Thoracic aorta (tissue), 2 donors: ENCODE measurements at places on chromosomes 2 and 18.
A peak's percentile ranks its signal among the peaks of the same experiment; 100 is the strongest.

DNA sequence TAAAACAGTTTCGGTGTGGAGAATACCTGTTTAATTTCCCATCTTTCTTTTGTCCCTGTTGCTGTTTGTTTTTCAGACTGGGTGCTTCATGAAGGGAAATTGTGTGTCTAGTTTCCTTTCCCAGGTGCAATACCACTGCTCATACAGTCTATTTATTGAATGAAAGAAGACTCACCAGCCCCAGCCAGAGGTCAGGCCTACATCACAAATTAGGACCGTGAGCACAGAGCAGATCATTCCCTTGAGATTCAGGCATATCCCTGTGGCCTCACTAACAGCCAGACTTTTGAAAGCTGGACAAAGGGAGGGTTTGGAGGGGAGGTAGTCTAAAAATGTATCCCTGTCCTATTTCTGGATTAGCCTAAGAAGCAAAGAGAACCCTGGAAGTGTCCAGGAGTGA, 278.9 kb downstream of the IRS1 start:
- H3K27me3 ChIP-seq, result no peaks in the 10 kb centered on the region
- H3K4me3 ChIP-seq, result no peak overlapping the region
- H3K27ac ChIP-seq, result no peak overlapping the region
- no peak for DNase-seq
- H3K4me1 ChIP-seq, result peaks cover 4% of the 10 kb centered on the region

GRCh38 chr2:64344999-64345576, 108.9 kb upstream of the LGALSL start:
- H3K27ac ChIP-seq, result no peak overlapping the region
- H3K4me1 ChIP-seq, result peaks cover 8% of the 10 kb centered on the region
- no peaks in the 10 kb centered on the region for H3K27me3 ChIP-seq
- no peaks in the 10 kb centered on the region for H3K36me3 ChIP-seq
- DNase-seq, result no peak

- no peaks in the 10 kb centered on the region for H3K36me3 ChIP-seq
- H3K27me3 ChIP-seq, result no peaks in the 10 kb centered on the region
- H3K4me1 ChIP-seq, result peaks cover 43% of the 10 kb centered on the region
- H3K4me3 ChIP-seq, result peak overlapping the region; percentile 99
These were observed 1.3 kb upstream of the GPC1 start for GRCh38 chr2:240433973-240434727.

GRCh38 chr2:45822272-45822630, 170.8 kb downstream of the PRKCE start:
- peak overlapping the region; percentile 25 for H3K27ac ChIP-seq
- H3K4me1 ChIP-seq, result peaks cover 23% of the 10 kb centered on the region
- no peak overlapping the region for H3K4me3 ChIP-seq
- H3K27me3 ChIP-seq, result no peaks in the 10 kb centered on the region
- no peak for DNase-seq

DNA sequence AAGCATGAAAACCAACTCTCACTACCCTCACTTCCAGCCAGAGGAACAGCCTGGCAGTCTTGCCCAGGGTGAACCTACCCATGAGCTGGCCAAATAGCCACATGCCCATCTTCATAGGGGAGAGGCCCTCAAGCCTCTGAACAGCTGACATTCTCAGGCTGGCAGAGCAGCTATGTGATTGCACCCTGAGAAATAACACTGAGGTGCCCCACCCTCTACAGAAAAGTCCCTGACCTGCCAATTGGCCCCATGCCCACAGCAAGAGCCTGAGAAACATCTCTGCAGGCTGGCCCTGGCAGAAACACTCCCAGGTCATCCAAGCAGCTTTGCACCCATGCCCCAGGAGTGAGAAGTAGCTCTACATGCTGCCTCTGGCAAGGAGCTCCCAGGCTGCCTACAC, 127.4 kb upstream of the OTX1 start:
- H3K27ac ChIP-seq, result no peak overlapping the region
- H3K27me3 ChIP-seq, result no peaks in the 10 kb centered on the region
- H3K4me1 ChIP-seq, result no peaks in the 10 kb centered on the region
- H3K4me3 ChIP-seq, result no peak overlapping the region
- no peak for DNase-seq

- H3K4me1 ChIP-seq, result no peaks in the 10 kb centered on the region
- no peak overlapping the region for H3K27ac ChIP-seq
- no peaks in the 10 kb centered on the region for H3K27me3 ChIP-seq
- H3K4me3 ChIP-seq, result no peak overlapping the region
These were observed 539.7 kb upstream of the NETO1 start for GRCh38 chr18:73407506-73407905.

GRCh38 chr18:74139411-74139810, 8.2 kb downstream of the FBXO15 start:
- no peaks in the 10 kb centered on the region for H3K36me3 ChIP-seq
- no peak overlapping the region for H3K4me3 ChIP-seq
- no peak for DNase-seq

- H3K4me3 ChIP-seq, result no peak overlapping the region
- no peak overlapping the region for H3K27ac ChIP-seq
- H3K27me3 ChIP-seq, result no peaks in the 10 kb centered on the region
These were observed 28.5 kb downstream of the OTOF start for GRCh38 chr2:26449278-26450030.

DNA sequence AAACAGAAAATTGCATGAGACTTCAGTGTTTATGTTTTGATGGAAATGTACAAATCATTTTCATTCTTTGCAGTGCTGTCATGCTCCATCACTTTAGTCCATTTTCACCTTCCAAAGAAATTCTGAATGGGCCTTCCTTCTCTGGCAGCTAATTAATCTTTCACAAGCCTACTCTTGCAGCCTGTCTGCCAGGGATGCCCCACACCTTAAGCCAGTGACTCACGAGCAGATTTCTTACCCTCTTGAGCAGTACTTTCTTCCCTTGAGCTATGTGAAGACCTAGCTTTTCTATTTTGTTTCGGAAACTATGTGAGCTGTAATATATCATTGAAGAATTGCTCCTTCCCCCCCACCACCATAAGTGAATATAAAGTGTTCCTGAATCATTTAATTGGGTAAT, 404.3 kb upstream of the VWC2L start:
- no peaks in the 10 kb centered on the region for H3K36me3 ChIP-seq
- no peaks in the 10 kb centered on the region for H3K4me1 ChIP-seq
- no peak overlapping the region for H3K4me3 ChIP-seq
- no peak overlapping the region for H3K27ac ChIP-seq
- no peak for DNase-seq

GRCh38 chr2:46020416-46020815, 276.8 kb upstream of the EPAS1 start:
- no peak overlapping the region for H3K4me3 ChIP-seq
- DNase-seq, result no peak
- no peaks in the 10 kb centered on the region for H3K36me3 ChIP-seq
- no peak overlapping the region for H3K27ac ChIP-seq

DNA sequence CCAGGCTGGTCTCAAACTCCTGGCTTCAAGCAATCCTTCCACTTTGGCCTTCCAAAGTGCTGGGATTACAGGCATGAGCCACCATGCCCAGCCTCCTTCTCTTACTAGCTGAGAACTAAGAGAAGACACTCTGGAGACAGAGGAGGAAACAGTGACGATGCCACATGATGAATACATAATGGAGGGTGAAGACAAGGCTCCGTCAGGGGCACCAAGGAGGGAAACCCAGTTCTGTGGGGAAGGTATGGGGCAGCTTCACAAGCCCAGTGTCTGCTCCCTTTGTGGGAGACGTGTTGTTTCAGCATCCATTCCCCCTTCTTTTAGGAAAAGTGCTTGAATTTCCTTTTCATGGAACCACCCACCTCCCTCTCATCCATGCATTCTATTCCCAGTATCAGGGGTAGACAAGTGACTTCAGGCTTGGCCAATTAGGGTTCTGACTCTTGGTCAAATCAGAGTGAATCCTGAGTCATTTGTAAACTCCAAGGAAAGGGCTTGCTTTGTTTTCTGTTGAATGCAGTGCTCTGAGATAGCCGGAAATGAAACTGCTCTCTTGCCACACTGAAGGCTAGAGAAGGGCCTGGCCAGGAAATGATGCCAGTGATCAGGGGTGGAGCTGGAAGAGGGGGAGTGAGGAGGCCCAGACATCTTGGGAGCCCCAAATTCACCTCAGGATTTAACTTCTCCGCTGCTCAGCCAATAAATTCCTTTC, 23.7 kb downstream of the TMEM127 start:
- no peaks in the 10 kb centered on the region for H3K27me3 ChIP-seq
- H3K4me3 ChIP-seq, result no peak overlapping the region
- no peaks in the 10 kb centered on the region for H3K36me3 ChIP-seq
- no peaks in the 10 kb centered on the region for H3K4me1 ChIP-seq
- DNase-seq, result no peak

- no peak overlapping the region for H3K27ac ChIP-seq
- no peaks in the 10 kb centered on the region for H3K36me3 ChIP-seq
- no peaks in the 10 kb centered on the region for H3K27me3 ChIP-seq
- DNase-seq, result no peak
- H3K4me1 ChIP-seq, result no peaks in the 10 kb centered on the region
These were observed 1216.6 kb upstream of the PIK3C3 start for GRCh38 chr18:40738321-40738880.

DNA sequence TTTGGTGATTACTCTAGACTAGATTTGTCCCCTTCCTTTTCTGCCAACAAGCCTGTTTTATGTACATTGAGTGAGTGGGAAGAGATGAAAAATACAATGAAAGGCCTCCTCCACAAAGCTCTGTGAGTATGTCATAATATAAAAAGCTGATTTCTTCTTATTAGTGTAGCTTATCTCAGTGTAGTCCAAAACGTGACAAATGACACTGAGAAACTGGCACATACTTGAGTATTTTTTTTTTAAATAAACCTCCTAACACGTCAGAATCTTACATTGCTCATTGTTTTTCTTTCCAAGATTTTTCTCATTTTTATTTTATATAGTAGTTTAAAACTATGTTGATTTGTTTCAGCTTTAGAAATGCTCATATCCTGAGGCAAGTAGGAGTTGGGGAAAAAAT, 17.9 kb upstream of the FIGN start:
- no peaks in the 10 kb centered on the region for H3K27me3 ChIP-seq
- no peak overlapping the region for H3K27ac ChIP-seq
- no peak overlapping the region for H3K4me3 ChIP-seq
- H3K36me3 ChIP-seq, result no peaks in the 10 kb centered on the region
- peaks cover 8% of the 10 kb centered on the region for H3K4me1 ChIP-seq
- DNase-seq, result no peak

GRCh38 chr2:205270689-205271088, 411.6 kb upstream of the NRP2 start:
- no peak overlapping the region for H3K27ac ChIP-seq
- H3K4me1 ChIP-seq, result no peaks in the 10 kb centered on the region
- no peaks in the 10 kb centered on the region for H3K36me3 ChIP-seq
- H3K4me3 ChIP-seq, result no peak overlapping the region
- no peak for DNase-seq

GRCh38 chr18:59052965-59053820, 86.5 kb upstream of the SEC11C start:
- peaks cover 75% of the 10 kb centered on the region for H3K4me1 ChIP-seq
- H3K27me3 ChIP-seq, result no peaks in the 10 kb centered on the region
- peak overlapping the region; percentile 77 for H3K27ac ChIP-seq
- H3K36me3 ChIP-seq, result no peaks in the 10 kb centered on the region
- DNase-seq, result no peak
- H3K4me3 ChIP-seq, result no peak overlapping the region

GRCh38 chr2:79131687-79132086, 11.4 kb downstream of the REG1A start:
- no peaks in the 10 kb centered on the region for H3K36me3 ChIP-seq
- no peaks in the 10 kb centered on the region for H3K27me3 ChIP-seq
- DNase-seq, result no peak
- no peak overlapping the region for H3K27ac ChIP-seq
- H3K4me1 ChIP-seq, result no peaks in the 10 kb centered on the region

GRCh38 chr2:57850415-57851130, 196.0 kb upstream of the VRK2 start:
- H3K27me3 ChIP-seq, result no peaks in the 10 kb centered on the region
- no peaks in the 10 kb centered on the region for H3K36me3 ChIP-seq
- no peak for DNase-seq
- no peak overlapping the region for H3K4me3 ChIP-seq
- no peaks in the 10 kb centered on the region for H3K4me1 ChIP-seq

DNA sequence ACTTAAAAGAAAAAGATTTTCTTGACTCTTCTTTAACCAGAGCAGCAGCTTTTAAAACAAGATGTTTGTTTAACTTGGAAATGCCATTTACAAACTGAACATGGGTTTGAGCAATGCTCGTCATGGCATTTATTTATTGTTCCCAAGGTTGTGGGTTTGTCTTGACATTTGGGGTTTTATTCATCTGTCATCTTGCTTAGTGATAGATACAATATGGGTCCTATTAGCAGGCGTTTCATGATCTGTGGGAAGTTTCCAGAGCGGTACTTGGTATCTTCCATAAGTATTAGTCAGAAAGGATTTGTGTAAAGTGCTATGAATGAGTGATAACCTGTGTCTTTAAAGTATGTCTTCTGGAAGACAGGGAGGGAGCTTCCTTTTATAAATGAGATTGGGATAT, 29.9 kb upstream of the MGAT5 start:
- DNase-seq, result no peak
- no peak overlapping the region for H3K27ac ChIP-seq
- no peaks in the 10 kb centered on the region for H3K36me3 ChIP-seq
- H3K27me3 ChIP-seq, result no peaks in the 10 kb centered on the region
- H3K4me1 ChIP-seq, result peaks cover 6% of the 10 kb centered on the region

DNA sequence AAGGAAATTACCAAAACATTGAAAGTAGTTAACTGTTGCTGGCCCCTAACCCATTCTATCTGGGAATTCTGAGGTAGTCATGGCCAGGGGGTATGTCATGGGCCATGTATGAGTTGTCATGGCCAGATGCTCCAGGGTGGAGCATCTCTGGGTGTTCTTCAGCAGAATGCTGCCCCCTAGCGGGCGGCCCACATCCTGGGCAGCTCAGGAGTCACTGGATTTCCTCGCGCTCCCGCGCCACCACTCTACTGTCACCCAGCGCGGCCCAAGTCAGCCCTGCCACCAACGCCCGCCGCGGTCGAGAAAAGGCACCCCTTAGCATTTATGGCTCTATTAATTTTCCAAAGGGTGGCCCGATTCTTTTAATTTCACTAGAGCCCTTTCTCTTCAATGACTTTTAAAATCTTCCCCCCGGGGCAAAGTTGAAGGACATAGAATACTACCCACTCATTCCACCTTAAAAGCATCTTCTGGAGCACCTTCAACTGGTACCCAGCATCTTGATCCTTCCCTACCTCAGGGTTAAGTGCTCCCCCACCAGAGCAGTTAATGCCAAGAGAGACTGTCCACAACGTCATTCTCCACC, 41.6 kb downstream of the PKDCC start:
- no peak for DNase-seq
- H3K4me1 ChIP-seq, result peaks cover 5% of the 10 kb centered on the region
- H3K4me3 ChIP-seq, result no peak overlapping the region
- H3K27ac ChIP-seq, result no peak overlapping the region
